ENCODE measurements at places on chromosomes 1 and 21.

DNA sequence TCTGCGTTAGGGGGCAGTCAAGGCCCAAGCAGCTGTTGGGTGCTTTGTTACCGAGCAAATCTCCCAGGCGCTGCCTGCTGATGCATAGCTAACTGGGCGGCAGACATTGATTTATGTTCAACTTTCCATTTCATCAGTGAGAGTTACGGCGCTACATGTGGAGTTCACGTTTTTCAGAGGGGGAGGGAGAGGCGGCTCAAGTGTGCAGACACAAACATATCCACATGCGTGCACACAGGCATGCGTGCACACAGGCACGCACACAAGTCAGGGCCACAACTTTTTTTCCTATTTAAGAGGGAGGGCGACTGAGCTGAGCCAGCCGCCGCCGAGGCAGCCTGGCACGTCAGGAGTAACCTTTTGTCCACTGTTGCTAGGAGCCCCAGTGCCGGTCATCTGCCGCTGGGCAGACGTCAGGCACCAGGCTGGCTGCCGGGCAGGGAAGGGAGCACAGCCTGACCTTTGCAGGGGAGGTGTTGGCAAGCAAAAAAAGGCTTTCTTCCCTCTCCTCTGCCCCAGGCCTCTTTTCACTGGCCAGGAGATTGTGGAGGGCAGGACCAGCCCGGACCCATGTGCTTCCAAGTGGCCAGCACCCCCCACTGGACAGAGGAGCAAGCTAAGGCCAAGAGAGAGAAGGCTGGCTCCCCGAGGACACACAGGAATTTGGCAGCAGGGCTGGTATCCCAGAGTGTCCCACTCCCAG lies 73.3 kb downstream of the MRPL37 start:
- DNase-seq, result no peak

GRCh38 chr1:43134068-43134467 lies 38.0 kb downstream of the EBNA1BP2 start:
- DNase-seq, result no peak

DNA sequence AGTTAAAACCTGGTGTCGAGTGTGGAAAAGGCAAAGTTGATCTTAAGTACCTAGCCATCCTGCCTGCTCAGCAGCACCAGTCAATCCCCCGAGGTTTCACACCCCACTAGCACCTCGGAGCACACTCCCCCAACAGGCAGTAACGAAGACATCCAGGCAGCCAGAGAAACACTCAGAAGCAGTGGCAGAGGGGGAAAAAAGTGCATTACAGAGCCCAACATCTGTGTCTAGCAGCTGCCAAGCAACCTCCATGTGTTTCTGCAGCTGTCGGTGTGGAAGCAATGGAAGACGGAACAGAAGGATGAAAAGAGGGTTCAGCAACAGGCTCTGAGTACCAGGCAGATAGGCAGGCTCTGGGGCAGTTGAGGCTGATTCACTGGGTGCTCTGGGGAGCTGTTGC lies 73.4 kb upstream of the PROX1 start:
- no peak for DNase-seq

DNA sequence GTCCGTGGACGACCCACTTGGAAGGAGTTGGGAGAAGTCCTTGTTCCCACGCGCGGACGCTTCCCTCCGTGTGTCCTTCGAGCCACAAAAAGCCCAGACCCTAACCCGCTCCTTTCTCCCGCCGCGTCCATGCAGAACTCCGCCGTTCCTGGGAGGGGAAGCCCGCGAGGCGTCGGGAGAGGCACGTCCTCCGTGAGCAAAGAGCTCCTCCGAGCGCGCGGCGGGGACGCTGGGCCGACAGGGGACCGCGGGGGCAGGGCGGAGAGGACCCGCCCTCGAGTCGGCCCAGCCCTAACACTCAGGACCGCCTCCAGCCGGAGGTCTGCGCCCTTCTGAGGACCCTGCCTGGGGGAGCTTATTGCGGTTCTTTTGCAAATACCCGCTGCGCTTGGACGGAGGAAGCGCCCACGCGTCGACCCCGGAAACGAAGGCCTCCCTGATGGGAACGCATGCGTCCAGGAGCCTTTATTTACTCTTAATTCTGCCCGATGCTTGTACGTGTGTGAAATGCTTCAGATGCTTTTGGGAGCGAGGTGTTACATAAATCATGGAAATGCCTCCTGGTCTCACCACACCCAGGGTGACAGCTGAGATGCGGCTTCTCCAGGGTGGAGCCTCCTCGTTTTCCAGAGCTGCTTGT lies 32.4 kb downstream of the PRMT2 start:
- no peak for DNase-seq

DNA sequence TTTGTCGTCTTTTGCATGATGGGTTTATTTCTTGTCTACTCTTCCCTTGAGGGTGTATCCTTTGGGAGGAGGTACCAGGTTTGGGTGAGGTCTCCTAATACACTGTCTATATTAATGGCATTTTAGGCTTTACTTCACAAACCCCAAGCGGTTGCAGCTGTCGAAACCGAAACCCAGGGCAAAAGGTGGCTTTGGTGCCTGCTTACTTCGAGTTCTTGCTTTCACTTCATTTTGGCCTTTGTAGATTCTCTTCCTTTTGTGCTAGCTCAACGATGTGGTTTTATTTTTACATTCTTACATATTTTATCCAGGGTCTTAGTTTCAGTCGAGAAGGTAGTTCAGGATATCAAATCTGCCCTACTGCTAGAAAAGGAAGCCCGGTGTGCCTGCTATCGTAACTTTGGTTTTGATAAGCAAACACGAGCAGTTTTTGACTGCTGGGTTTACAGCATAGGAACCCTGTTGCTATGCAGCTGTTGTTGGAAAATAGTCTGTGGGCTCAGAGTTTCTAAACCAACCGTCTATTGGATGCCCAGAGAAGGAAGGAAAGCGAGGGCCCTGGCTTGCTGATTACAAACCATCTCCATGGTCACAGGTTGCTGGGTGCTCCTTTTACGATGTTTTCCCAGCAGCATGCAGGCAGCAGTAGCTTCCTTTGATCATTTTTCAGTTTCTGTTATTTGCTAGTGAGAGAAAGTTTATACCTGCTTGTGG lies 9.8 kb upstream of the TSPAN2 start:
- peak; percentile 93 for DNase-seq

- DNase-seq, result no peak
These were observed 57.8 kb downstream of the DYRK1A start for GRCh38 chr21:37424396-37424795.

GRCh38 chr1:177772386-177772960 lies 197.4 kb downstream of the SEC16B start:
- no peak for DNase-seq

- no peak for DNase-seq
These were observed 110.6 kb downstream of the USP25 start for GRCh38 chr21:15840406-15840805.

DNA sequence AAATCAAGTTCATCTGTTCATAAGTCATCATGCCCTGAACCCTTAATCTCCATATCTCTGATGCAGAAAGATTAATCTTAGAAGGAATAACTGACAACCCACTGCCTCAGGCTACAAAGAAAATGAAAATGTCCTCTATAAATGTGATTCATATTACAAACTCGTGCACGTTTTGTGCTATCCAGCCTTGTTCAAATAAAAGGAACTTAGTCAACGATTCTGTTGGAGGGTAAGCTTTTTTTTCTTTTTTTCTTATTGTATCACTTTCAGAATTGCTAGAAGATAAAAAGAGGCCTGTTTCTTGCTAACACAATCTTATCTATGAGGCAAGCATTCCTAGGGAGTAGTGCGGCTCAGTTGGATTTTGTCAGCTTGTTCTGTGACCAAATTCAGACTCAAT lies 228.4 kb downstream of the TM2D1 start:
- DNase-seq, result no peak

DNA sequence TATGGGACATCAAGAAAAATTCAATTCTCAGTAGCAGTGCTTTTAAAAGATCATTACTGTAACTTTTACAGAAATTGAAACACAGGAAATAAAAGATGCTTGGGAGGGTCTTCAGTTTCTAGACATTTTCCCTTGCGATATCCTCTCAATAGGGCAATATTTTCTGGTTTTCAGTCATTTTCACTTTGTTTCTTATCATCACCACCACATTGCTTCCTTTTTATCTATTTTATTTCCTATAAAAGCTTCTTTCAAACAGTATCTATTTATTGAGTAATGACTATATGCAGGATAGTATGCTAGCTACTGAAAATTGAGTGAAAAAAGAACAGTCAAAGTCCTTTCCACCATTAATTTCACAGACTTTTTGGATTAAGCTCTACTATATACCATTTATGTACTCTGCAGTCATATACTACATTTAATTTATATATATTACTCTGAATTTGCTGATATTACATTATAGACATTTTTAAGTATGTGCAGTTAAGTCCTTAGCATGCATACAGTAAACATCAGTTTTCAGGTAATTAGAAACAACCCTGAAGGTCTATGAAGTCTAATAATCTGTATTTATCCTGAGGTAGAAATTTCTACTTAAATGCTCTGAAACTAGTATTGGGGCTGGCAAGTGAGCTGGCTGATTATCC lies 18.7 kb downstream of the TRMT1L start:
- DNase-seq, result no peak

- no peak for DNase-seq
These were observed 59.7 kb upstream of the ZNF326 start for GRCh38 chr1:89935235-89935634.

- no peak for DNase-seq
These were observed 2.5 kb downstream of the KRTAP10-4 start for GRCh38 chr21:44576025-44576420.

DNA sequence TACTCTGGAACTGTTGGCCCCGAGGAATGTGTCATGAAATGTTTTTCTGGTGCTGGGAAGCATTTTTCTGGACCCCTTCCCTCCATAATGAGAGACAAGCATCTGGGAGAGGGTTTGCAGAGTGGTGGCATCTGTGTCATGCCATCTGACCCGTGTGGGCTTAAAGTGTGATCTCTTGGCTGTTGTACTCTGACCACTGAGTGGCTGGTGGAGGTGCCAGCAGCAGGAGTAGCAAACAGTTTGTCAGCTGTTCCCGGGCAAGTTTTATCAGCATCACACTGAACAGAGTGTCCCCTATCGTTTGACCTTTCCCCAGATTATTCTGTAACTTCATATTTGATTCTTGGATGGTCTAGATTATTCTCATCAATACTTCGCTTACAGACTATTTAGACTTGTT lies 150.1 kb downstream of the HHAT start:
- DNase-seq, result no peak

- no peak for DNase-seq
These were observed 77.6 kb upstream of the VAV3 start for GRCh38 chr1:108042610-108043009.

DNA sequence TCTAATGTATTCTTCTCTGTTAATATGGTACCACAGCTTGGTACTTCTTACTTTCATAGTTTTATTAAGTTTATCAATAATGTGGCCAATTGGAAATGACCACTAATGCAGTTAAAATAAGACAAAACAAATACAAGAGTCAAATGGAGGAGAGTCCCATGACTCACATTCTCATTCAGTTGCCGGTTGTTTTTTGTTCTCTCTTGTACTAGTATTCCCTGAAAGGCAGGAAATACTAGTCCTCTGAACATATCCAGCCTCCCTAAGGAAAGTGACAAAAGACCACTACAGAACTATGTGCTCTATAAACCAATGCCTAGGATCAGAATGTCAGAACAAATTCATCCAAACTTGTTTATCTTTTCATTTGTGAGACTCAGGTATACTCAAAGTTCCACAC lies 165.2 kb upstream of the SAMSN1 start:
- no peak for DNase-seq

DNA sequence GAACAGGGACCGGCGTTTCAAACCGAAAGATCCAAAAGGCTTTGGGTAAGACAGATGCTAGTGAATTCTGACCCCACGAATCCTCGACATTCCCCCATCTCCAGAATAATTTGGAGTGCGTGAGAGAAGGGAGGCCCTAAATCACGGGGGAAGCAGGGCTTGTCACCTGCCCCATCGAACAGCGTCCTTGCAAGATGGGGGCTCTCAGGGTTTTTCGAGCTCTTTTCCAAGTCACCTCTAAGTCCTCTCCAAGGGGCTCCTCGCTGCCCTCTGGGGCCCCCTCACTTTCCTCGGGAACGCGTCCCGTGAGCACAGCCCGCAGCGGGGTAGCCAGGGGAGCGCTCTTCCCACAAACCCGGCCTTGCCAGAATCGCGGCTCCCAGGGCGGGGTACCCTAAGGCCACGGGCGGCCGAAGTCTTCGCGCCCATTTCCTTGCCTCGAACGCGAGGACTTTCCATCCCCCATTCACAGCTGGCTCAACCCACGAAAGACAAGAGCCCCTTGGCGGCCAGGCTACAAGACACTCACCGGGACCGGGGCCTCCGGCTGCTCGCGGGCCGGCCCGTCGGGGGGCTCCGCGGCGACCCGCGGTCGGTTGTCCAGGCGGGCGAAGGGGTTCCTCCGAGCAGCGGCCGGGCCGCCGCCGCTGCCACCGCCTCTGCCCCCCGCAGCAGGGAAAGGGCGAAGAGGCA lies 546 bp downstream of the DONSON start:
- DNase-seq, result no peak

- no peak for DNase-seq
These were observed 63.6 kb downstream of the DMAP1 start for GRCh38 chr1:44276901-44277300.

- no peak for DNase-seq
These were observed 134.0 kb downstream of the DMRTB1 start for GRCh38 chr1:53592985-53593757.

- DNase-seq, result no peak
These were observed 4.7 kb upstream of the FTCD start for GRCh38 chr21:46159841-46160656.

GRCh38 chr21:19034560-19034959 lies 631.0 kb upstream of the TMPRSS15 start:
- DNase-seq, result no peak

GRCh38 chr1:180988253-180988752 lies 34.4 kb downstream of the STX6 start:
- DNase-seq, result no peak

- no peak for DNase-seq
These were observed 154.9 kb downstream of the CRB1 start for GRCh38 chr1:197422993-197423392.

GRCh38 chr1:91018006-91018405 lies 3.8 kb downstream of the ZNF644 start:
- DNase-seq, result no peak

DNA sequence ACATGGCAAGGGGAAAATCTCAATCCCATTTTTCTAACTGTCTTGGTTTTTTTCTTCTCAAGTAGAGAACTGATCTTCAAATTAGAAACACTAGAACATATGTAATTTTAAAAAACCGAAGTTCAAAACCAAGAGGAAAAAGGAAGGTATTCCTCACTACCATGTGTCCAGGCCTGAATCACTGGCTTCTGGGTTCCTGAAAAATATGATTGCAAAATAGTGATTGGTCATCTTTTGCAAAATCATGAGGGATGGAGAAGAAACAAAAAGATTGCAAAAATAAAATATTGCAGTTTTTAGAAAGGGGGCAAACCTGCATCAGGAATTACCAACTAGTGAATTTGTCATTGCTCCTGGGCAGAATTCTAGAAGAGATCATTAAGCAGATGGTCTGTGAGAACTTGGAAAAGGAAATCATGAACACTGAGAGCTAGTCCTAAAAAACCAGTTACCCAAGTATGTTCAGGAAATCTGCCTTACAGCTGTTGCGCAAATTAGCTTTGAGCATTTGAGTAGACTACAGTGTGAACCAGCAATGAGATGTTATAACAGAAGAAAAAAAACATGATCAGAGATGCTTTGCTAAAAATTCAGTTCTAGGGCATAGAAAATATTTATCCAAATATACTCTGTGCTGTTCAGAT lies 49.4 kb downstream of the SPATA46 start:
- no peak for DNase-seq

Data from CD8-positive, alpha-beta memory T cell (primary cell).